ENCODE measurements at places on chromosomes 1 and 21.

GRCh38 chr1:26010825-26011224 lies 10.8 kb upstream of the EXTL1 start:
- DNase-seq = no peak
- no peaks in the 10 kb centered on the region for H3K4me1 ChIP-seq
- H3K36me3 ChIP-seq = no peaks in the 10 kb centered on the region
- no peak overlapping the region for H3K4me3 ChIP-seq

- H3K36me3 ChIP-seq = no peaks in the 10 kb centered on the region
- no peak overlapping the region for H3K27ac ChIP-seq
- H3K27me3 ChIP-seq = no peaks in the 10 kb centered on the region
- peaks cover 11% of the 10 kb centered on the region for H3K4me1 ChIP-seq
Observed at GRCh38 chr1:67668660-67669059, 16.3 kb upstream of the GADD45A start.

GRCh38 chr1:179120736-179121135 lies 38.9 kb downstream of the TOR3A start:
- H3K4me1 ChIP-seq = peaks cover 23% of the 10 kb centered on the region
- H3K36me3 ChIP-seq = peaks cover 73% of the 10 kb centered on the region
- no peak overlapping the region for H3K4me3 ChIP-seq
- DNase-seq = no peak
- H3K27me3 ChIP-seq = no peaks in the 10 kb centered on the region

DNA sequence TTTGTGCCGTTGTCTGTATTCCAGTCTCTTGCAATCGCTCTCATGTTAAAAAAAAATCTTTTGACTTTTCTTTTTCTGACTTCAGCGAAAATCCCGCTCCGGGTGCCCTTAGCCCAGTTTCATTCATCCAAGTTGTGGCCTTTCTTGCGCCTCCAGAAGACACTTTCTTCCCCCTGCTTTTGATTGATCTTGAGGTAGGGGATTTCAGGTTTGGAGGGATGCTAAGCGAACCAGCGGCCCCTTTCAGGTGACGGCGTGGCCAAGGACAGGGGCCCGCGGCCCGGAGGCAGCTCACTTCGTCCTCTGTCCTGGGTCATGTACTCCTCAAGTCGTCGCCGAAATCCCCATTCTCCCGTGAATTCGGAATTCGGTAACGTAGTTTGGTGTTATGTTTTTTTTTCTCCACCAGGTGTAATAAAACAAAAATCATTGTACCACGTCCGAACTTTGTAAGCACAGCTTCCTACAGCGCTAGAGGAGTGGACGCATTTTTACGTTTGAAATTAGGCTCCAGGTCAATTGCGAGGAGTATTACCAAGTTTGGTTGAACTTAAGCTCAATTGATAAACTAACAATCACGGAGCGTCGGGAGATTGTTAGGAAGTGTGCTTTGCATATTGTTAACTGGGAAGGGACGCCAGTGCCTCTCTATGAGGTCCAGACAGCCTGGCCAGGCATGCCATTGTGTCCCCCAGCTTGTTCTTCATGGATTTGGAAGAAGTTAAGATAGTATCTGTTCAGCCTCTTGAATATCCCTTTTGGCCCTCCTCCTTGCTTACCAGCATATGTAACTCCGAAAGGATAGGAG lies 1.1 kb downstream of the MRPS6 start:
- peak overlapping the region; percentile 84 for H3K27ac ChIP-seq
- H3K4me3 ChIP-seq = peak overlapping the region; percentile 80
- DNase-seq = no peak
- H3K36me3 ChIP-seq = peaks cover 40% of the 10 kb centered on the region
- peaks cover 12% of the 10 kb centered on the region for H3K4me1 ChIP-seq
- H3K27me3 ChIP-seq = peaks cover 5% of the 10 kb centered on the region

- peaks cover 8% of the 10 kb centered on the region for H3K4me1 ChIP-seq
- DNase-seq = no peak
- H3K27ac ChIP-seq = no peak overlapping the region
- peaks cover 97% of the 10 kb centered on the region for H3K27me3 ChIP-seq
Observed at GRCh38 chr1:166971252-166971651, 4.1 kb downstream of the ILDR2 start.

DNA sequence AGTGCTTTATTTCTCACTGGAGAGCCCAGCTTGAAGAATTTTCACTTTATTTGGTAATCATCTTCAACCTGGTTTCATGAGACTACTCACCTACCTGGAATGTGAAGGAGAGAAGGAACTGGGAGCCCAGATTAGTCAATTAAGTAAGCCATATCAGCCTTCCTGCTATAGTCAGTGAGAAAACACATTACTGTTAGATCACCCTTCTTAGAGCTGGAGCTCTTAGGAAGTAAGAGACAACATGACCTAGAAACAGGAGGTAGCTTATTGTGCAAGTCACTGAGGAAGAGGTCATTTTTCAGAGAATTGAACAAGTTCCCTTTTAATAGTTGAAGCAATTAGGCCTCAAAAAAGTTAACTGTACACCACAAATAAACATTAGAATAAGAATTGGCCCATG lies 49.2 kb upstream of the TEKT2 start:
- peaks cover 9% of the 10 kb centered on the region for H3K36me3 ChIP-seq
- H3K27me3 ChIP-seq = no peaks in the 10 kb centered on the region
- peak; percentile 10 for DNase-seq
- peak overlapping the region; percentile 47 for H3K27ac ChIP-seq
- H3K4me3 ChIP-seq = no peak overlapping the region

Measured in Calu3 (cell line).